ENCODE measurements at places on chromosomes 16 and 17.
A peak's percentile ranks its signal among the peaks of the same experiment; 100 is the strongest.

GRCh38 chr17:79008666-79009387, 737 bp downstream of the CANT1 start:
- DNase-seq = no peak

DNA sequence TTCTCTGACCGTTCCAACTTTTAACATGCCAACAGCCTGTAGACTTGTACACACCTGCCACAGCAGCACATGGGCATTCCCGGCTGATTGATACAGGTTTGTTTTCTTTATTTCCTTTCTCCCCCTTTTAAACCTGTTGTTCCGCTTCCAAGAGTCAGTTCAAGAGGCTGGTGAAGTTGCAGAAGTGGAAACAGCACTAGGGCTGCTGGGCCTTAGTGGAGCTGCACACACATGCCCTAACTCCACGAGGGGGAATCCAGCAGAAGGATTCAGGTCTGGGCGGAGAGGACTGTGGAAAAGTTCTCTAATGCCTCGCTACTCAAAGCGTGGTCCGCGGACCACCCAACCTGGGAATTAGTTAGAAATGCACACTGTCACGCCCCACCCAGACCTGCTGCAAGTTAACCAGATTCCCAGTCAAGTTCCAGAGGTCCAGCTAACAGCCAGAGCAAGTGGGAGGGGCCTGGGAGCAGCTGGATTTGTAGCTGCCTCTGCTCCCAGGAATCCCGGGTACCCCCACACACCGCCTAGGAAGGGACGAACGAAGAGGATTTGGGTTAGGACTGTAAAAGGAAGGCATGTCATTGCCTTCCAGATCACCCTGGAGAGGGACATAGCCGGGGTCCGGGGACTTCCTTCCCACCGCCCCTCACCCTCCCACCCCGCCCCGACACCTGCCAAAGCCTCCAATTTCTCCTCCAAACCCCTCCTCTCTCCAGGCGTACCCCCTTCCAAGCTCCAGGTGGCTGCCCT, 542 bp downstream of the SLC39A11 start:
- peak; percentile 52 for DNase-seq

DNA sequence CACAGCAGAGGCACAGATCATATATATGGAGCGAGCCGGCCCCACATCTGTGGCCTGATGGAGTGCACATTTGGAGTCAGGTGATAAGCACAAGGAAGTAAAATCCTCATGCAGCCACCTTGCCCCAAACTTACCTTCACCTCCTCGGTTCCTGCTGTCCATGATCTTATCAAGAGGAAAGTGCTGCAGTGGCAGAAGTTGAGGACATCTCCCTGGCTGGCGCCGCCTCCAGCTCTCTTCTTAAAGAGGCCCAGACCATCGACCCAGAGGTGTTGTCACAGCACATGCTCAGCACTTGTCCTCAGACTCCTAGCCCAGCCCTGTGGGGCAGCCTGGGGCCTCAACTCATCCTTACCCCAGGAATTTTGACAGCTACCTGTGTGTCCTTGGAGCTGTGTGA, 212.5 kb downstream of the CCDC182 start:
- DNase-seq = no peak

- DNase-seq = no peak
Measured at GRCh38 chr17:8063761-8064534, 23.6 kb downstream of the ALOX12B start.

DNA sequence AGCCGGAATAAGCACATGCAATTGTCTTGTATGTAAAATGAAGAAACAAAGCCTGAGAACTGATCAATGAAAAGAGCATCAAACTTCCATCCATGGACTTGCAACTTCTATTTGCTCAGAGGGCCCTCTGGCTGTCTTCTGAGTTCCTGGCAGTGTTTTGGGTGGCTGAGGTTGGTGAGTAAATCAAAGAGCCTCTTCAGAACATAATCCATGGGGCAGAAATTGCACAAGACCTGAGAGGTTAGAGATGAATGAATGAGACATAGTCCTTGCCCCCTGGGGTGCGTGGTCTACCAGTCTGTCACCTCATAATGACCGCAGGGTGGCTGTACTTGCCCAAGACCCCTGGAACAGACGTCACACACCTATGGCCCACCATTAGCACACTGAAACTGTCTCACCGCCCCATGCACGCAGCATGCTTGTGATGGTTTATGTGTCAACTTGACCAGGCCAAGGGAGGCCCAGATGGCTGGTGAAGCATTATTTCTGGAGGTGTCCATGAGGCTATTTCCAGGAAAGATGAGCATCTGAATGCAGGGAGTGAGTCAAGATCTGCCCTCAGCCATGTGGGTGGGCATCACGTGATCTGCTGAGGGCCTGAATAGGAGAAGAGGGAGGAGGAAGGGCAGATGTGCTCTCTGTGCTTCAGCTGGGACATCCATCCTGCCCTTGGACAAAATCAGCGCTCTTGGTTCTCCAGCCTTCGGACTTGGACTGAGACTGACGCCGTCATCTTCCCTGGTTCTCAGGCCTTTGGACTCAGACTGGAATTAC, 8.3 kb downstream of the PIK3R6 start:
- DNase-seq = no peak

GRCh38 chr16:47033176-47033575, 59.7 kb upstream of the DNAJA2 start:
- DNase-seq = no peak

GRCh38 chr17:49226771-49227435, 3.7 kb downstream of the PHOSPHO1 start:
- DNase-seq = no peak

- no peak for DNase-seq
Measured at GRCh38 chr17:79156463-79157095, 82.0 kb downstream of the ENGASE start.

DNA sequence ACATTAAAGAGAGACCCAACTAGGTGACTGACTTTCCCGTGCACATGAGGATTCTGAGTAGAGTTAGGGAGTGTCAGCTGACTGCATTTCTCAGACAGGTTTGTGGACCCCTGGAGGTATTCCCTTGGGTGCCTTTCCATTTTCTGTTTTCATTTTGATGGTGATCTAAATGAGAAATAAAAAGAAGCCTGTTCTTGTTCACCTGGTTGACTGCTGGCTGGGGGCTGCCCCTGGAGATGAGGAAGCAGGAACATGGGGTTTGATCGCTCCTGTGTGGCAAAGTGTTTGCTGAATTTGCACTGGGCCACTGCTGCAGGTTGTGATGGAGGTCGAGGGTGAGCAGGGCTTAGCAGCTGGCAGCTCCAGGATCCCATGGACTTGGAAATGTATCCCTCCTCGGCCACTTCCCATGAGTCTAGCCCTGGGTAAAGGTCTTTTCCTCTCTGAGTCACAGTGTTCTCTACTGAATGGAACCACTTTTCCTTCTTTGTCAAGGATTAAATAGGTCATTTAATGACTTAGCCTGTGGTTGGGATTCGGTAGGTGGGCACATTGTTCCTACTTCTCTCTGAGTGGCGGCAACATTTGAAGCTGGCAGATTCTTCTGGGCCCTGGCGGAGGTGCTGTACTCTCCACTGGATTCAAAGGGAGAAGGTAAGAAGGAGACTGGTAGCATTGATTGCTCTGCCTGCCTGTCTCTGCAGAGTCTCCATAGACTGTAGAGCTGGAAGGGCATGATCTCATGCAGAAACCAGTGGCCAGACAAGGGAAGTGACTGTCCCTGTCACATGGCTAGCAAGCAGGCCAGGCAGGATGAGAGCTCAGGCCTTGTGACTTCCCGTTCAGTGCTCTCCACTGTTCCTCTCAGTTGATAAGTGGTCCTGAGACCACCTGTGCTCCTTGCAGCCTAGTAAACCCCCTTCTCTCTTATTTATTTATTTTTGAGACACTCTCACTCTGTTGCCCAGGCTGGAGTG, 17.9 kb downstream of the SNX29 start:
- DNase-seq = no peak

GRCh38 chr17:77206158-77206956, 65.6 kb downstream of the SEC14L1 start:
- no peak for DNase-seq

- DNase-seq = peak; percentile 48
Measured at GRCh38 chr16:27264151-27264550, 4.4 kb downstream of the NSMCE1 start.

DNA sequence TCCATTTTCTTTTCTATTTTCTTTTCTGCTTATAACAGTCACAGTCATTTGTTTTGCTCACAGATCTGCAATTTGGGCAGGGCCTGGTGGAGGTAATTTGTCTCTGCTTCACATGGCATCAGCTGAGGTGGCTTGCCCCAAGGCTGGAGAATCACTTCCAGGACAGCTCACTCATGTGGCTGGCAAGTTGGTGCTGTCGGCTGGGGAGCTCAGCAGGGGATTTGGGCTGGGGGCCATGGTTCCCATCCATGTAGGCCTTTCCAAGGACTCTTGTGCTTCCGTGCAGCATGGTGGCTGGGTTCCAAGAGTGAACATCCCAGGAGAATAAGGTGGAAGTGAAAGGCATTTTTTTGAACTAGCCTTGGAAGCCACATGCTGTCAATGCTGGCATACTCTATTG, 85.7 kb downstream of the MGAT5B start:
- DNase-seq = no peak

DNA sequence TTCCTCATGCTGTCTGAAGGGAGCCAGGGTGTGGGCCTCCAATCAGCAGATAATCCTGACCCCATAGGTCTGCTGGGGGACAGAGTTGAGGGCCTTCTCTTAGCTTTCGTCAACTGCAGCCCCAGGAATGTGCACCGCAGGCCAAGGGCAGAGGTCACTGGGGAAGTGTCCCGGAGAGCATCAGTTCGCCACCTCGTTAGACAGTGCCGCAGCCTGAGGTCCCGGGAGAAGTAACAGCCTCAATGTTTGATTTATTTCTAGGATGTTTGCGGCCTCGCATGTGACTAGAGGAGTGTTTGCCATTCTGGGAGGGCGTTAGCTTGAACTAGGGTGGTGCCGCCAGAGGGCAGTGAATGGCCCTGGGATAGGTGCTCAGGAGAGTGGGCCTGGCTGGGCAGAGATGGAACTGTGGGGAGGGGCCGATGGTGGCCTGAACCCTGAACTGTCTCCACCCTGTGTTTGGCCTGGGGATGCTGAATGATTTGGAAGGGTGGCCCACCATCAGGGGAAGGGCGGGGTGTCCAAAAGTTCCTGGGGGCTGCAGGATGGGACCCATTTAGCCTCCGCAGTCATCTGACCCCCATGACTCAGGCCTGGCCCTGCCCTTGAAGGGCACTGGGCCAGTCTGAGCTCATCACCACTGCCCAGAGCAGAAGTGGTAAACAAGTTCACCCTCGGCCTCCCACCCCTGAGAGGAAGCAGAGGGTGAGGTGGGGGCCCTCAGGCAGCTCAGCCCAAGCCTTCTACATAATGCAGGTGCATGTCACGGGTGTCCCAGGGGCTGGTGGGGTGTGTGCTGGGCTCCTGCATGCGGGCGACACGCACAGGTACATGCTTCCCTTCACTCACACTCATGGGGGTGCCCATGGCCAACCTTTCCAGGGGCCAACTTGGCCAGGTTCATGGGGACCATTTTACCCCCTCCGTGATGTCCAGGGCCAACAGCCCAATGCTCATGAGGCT, 12.4 kb upstream of the TAC4 start:
- no peak for DNase-seq

DNA sequence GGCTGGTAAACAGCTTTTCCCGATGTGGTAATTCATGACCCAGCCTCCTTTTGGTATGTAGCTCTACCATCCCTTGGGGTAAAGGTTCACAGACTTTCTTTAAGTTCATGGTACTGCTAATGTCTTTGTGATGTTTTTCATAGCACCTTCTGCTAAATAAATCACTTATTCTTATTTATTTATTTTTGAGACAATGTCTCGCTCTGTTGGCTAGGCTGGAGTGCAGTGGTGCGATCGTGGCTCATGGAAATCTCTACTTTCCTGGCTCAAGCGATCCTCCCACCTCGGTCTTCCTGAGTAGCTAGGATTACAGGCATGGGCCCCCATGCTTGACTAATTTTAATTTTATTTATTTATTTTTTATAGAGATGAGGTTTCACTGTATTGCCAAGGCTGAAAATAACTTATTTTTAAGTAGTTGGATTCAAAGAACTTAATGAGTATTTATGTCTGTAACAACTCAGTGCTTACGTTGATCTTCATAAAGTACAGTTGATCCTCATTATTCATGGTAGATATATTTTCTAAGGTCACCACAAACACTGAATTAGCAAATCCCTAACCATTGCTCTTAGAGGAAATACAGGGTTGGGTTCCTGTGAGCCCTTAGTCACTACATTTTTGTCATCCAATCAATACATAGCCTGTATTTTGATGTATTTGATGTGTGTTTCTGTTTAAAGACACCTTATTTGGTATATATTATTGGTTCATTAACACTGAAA, 97.1 kb downstream of the SHISA9 start:
- no peak for DNase-seq

DNA sequence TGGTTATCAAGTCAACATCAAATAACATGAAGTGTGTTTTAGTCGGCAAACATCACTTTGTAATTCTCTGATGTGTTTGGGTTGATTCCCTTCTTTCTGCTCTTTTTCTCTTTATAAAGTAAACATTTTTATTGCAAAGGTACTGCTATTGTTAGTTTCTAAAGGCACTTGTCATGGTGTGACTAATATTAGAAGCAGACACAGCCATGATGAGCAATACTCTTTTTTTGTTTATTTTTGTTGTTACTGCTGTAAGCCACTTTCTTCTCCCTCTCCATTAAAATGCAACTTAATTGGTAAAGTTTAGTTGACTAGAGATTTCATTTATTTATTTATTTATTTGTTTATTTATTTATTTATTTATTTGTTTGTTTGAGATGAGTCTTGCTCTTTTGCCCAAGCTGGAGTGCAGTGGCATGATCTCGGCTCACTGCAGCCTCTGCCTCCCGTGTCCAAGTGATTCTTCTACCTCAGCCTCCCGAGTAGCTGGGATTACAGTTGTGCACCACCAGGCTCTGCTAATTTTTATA, 424.7 kb downstream of the WWOX start:
- DNase-seq = no peak

- no peak for DNase-seq
Measured at GRCh38 chr16:86953631-86954391, 363.4 kb downstream of the C16orf95 start.

DNA sequence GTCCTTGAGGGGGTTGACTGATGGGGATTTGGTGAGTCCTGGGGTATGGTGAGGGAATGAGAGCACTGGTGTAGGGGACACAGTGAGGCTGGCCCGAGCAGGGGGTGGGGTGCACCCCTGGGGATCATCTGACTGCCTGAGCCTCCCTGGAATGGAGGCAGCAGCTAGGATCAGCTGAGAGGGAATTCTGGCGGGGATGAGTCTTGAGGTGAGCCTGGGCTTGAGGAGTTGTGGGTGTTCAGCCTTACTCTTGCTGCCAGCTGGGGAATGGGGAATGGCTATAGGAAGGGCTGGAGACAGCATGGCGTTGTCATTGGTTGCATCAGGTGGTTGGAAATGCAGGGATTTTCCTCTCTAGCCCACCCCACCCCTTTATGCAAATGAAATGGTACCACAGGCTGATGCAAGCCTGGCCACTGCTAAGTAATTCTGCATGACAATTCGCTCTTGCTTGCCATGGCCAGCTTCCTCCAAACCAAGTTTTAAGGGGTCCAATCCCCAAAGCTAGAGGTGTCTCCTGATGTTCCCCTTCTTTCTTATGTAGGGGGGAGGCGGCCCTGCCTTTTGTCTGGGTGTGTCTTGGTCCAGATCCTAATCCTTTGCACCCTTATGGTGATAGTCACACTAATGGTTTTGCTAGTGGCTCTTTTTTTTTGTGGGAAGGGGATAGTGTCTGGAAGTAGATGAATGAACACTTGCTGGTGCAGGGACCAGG, 7.5 kb downstream of the NFE2L1 start:
- no peak for DNase-seq

- no peak for DNase-seq
Measured at GRCh38 chr16:47254756-47255155, 111.0 kb upstream of the NETO2 start.

GRCh38 chr17:48294020-48294805, 135.8 kb downstream of the SKAP1 start:
- no peak for DNase-seq

GRCh38 chr16:72415379-72415778, 243.4 kb upstream of the PMFBP1 start:
- DNase-seq = no peak

Measured in RWPE1 (cell line).